Stimulated activated CD4-positive, alpha-beta T cell treated with anti-CD3 and anti-CD28 coated beads, Interleukin-2, amount 100 ng/mL, for 24 hours (primary cell): ENCODE measurements at places on chromosomes 12 and 14.

DNA sequence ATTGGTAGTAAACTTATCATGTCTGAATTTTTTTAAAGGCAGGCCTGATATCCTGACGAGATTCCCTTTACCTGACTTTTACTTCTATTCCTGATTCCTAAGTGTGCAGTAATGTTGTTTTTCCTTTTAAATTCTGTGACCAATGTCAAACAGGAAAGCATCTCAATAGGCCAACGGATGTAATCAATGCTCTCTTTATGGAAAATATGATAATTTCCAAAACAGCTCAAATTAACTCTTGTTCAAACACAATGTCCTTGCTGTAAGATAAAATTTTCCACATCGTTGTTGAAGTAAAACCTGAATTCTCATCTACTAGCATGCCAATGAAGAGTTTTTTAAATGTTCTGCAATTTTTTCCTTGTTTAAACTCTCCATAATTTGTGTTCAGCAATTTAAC, 8.0 kb upstream of the TAS2R31 start:
- no peak for DNase-seq

- no peak for DNase-seq
Measured at GRCh38 chr12:30988646-30989286, 62.2 kb downstream of the TSPAN11 start.

DNA sequence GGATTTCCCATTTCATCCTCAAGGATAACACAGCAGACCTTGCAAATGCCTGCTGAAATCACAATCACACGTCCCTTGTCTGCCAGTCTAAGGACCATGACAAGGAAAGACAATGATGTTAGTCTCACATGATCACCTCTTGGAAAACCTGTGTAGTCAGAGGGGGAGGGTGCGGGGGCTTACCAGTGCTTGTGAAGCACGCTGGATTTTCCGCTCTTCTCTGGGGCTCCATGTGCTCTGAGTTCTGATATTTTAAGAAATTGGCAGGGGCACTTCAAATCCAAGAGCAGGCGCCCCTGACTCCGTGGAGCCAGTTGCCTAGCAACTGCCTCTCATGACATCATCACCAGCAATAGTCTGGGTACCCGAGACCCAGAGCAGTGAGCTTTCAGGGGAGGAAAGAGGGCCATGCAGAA, 200.9 kb upstream of the C14orf180 start:
- no peak for DNase-seq

DNA sequence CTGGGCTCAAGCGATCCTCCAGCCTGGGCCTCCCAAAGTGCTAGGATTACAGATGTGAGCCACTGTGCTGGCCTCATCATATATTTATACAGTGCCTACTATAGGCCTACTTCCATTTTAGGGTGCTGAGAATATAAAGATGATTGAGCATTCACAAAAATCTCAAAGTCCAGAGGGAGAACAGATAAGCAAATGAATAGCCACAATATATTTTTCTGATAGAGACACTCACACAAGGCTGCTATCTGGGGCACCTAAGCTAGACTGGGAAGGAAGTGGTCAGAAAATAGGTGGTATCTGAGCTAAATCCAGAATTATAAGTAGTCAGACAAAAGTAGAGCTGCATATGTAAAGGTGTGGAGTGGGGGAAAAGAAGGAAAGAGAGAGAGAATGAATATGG, 21.6 kb downstream of the PKP2 start:
- no peak for DNase-seq
